Ovary (tissue), 10 donors: ENCODE measurements at places on chromosomes 7 and 10. TPM values are rescaled to one million over a fixed set of nuclear protein-coding genes. Genes with fewer than 3 reads are reported as not detected.

The GNAT3 gene
- total RNA-seq: not detected

The SYPL1 gene
- total RNA-seq: 107 TPM

The TFEC gene
- total RNA-seq: 7.6 TPM

The DRGX gene
- total RNA-seq: not detected

GRCh38 chr7:102814025-102814471 is 65.2 kb downstream of the FAM185A start:
- H3K4me3 ChIP-seq: no peak overlapping the region
- H3K27ac ChIP-seq: no peak overlapping the region
- H3K27me3 ChIP-seq: no peaks in the 10 kb centered on the region

DNA sequence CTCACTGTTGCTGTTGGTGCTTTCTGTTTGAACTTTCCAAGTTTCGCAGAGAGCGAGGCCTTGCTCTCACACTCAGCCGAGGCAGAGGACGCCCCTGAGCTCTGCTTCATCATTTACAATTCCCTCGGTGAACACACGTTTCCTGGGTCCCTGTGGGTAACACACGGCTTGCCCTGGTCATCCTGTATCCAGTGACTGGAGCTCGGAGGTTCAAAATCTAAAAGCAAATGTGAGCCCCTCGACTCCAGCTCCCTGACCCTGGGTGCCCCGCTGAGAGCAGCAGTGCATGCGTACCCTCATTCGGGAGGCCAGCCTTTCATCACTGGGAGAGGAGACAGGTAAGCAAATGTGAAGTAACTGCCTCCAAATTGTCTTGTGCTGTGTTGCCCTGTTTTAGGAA is 5.8 kb downstream of the CNPY1 start:
- H3K4me3 ChIP-seq: no peak overlapping the region
- no peaks in the 10 kb centered on the region for H3K36me3 ChIP-seq
- no peak for DNase-seq
- no peaks in the 10 kb centered on the region for H3K4me1 ChIP-seq

DNA sequence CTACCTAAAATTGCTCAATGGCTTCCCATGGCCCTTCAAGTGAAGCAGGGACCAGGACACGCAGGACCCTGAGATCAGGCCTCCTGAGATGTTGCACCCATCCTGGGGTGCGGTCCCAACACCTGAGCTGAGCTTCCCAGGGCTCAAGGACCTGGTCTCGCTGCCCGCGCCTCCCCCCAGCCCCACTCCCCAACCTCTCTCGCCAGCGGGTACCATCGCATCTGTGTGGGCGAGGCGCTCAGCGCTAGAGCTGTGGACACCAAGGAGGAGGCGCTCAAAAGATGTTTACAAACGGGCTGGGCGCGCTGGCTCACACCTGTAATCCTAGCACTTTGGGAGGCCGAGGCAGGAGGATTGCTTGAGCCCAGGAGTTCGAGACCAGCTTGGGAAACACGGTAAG is 7.4 kb upstream of the CRYGN start:
- H3K4me1 ChIP-seq: peaks cover 1% of the 10 kb centered on the region
- H3K27me3 ChIP-seq: no peaks in the 10 kb centered on the region
- H3K36me3 ChIP-seq: no peaks in the 10 kb centered on the region
- peak; percentile 38 for DNase-seq

GRCh38 chr7:111927353-111928019 is 278.7 kb downstream of the DOCK4 start:
- no peak overlapping the region for H3K4me3 ChIP-seq
- no peaks in the 10 kb centered on the region for H3K36me3 ChIP-seq
- no peaks in the 10 kb centered on the region for H3K4me1 ChIP-seq
- DNase-seq: no peak
- H3K27me3 ChIP-seq: no peaks in the 10 kb centered on the region

GRCh38 chr10:128952856-128953255 is 514.2 kb upstream of the MGMT start:
- no peak for DNase-seq
- no peaks in the 10 kb centered on the region for H3K36me3 ChIP-seq
- H3K27me3 ChIP-seq: no peaks in the 10 kb centered on the region
- no peaks in the 10 kb centered on the region for H3K4me1 ChIP-seq
- H3K27ac ChIP-seq: no peak overlapping the region
- H3K4me3 ChIP-seq: no peak overlapping the region

- no peaks in the 10 kb centered on the region for H3K27me3 ChIP-seq
- H3K4me3 ChIP-seq: no peak overlapping the region
- no peak for DNase-seq
- no peak overlapping the region for H3K27ac ChIP-seq
- no peaks in the 10 kb centered on the region for H3K36me3 ChIP-seq
Measured at GRCh38 chr10:6220418-6221191, 17.9 kb downstream of the PFKFB3 start.

GRCh38 chr10:62121187-62121530 is 147.5 kb downstream of the RTKN2 start:
- H3K27ac ChIP-seq: no peak overlapping the region
- H3K4me1 ChIP-seq: no peaks in the 10 kb centered on the region
- no peaks in the 10 kb centered on the region for H3K27me3 ChIP-seq
- no peaks in the 10 kb centered on the region for H3K36me3 ChIP-seq
- DNase-seq: no peak
- no peak overlapping the region for H3K4me3 ChIP-seq

- no peak overlapping the region for H3K4me3 ChIP-seq
- H3K36me3 ChIP-seq: no peaks in the 10 kb centered on the region
- H3K27ac ChIP-seq: no peak overlapping the region
- no peaks in the 10 kb centered on the region for H3K4me1 ChIP-seq
- DNase-seq: no peak
- H3K27me3 ChIP-seq: no peaks in the 10 kb centered on the region
Measured at GRCh38 chr10:46308113-46308415, 21.3 kb downstream of the ANTXRL start.

DNA sequence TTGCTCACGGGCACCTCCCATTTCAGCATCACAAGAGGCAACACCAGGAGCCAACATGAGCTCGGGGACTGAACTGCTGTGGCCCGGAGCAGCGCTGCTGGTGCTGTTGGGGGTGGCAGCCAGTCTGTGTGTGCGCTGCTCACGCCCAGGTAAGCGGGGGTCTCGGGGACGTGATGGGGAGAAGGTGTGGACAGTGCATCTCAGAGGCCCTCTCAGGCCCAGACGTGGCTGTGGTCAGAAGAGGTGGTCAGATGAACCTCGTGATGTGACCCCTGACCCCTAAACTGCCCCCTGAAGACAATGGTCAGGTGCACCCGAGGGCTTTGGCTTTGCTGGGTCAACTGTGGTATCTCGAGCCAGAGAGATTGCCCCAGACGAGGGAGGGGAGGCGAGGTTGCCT is 6.1 kb downstream of the LAT2 start:
- H3K4me3 ChIP-seq: no peak overlapping the region
- no peaks in the 10 kb centered on the region for H3K36me3 ChIP-seq
- H3K4me1 ChIP-seq: no peaks in the 10 kb centered on the region
- DNase-seq: no peak

- H3K4me3 ChIP-seq: no peak overlapping the region
- no peaks in the 10 kb centered on the region for H3K27me3 ChIP-seq
- H3K27ac ChIP-seq: no peak overlapping the region
- no peaks in the 10 kb centered on the region for H3K36me3 ChIP-seq
Measured at GRCh38 chr10:99555825-99556523, 23.2 kb downstream of the NKX2-3 start.

DNA sequence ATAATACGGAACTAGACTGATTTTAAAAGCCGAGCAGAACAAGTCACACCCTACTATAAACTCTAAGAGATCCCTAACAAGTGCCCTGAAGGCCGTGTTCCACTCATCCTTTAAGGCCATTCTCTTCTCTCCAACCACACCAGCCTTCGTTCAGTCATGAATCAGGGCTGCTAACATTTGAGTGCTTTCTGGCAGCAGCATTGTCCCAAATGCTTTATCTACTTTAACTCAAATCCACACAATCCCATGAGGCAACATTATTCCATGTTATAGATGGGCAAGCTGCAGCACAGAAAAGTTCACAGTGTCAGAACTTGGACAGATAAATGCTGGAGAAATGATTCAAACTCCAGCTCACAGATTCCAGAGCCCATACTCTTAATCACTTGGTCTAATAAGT is 73.5 kb downstream of the MALSU1 start:
- no peak for DNase-seq
- no peaks in the 10 kb centered on the region for H3K36me3 ChIP-seq
- no peak overlapping the region for H3K27ac ChIP-seq
- H3K4me3 ChIP-seq: no peak overlapping the region
- no peaks in the 10 kb centered on the region for H3K4me1 ChIP-seq
- H3K27me3 ChIP-seq: no peaks in the 10 kb centered on the region

GRCh38 chr7:71871446-71871845 is 540.7 kb downstream of the CALN1 start:
- no peak for DNase-seq
- H3K36me3 ChIP-seq: no peaks in the 10 kb centered on the region
- H3K4me1 ChIP-seq: no peaks in the 10 kb centered on the region
- H3K27ac ChIP-seq: no peak overlapping the region

DNA sequence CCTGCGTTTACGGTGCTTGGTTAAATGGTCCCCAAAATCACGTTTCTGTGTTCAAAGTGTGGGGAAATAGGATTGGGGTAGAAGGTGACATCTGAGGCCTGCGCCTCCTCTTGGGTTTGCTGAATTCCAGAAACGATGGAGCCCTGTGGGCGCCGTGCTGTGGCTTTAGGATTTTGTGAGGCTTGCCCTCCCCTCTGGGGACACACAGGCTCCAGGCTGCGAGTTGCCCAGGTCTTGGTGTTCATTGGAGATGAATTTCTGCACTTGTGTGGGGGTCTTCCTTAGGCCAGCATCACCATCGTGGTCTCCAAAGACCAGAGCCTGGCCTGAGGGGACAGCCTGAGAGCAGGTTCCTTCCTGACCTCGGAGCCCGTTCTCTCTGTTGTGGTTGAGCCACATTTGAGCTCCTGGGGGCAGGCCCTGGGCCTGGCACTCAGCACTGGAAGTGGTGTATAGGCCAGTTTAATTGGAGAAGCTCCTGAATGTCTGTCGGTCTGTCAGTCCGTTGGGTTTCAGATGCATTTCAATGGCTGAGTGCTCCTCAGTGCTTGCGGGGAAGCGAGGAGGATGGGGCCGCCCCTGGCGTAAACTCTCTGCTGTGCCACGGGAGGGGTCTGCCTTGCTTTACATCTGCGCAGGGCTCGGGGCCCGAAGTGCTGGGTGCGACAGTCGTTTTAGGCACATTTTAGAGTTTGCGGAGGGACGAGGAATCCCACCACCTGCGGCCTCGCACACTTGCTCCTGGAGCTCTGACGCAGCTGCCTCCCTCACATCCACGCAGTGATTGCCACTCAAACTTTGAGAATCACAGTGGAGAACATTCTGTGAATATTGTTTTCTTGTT is 71.7 kb downstream of the DNAJB6 start:
- H3K4me3 ChIP-seq: no peak overlapping the region
- H3K27ac ChIP-seq: no peak overlapping the region
- H3K36me3 ChIP-seq: no peaks in the 10 kb centered on the region
- no peaks in the 10 kb centered on the region for H3K27me3 ChIP-seq
- H3K4me1 ChIP-seq: peaks cover 7% of the 10 kb centered on the region

DNA sequence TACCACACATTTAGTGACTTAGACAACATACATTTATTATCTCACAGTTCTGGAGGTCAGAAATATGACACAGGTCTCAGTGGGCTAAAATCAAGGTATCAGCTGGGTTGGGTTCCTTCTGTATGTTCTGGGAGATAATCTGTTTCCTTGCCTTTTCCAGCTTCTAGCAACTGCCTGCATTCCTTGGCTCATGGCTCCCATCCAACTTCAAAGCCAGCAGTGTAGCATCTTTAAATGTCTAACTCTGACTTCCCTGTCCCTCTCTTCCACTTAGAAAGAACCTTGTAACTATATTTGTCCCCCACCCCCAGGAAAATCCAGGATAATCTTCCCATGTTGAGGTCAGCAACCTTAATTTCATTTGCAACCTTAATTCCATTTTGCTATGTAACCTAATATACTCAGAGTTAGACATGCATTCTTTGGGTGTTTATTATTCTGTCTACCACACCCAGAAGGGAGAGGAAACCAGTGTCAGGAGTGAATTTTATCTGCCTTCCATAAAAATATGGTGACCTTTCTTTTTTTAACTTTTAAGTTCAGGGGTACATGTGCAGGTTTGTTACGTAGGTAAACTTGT is 57.3 kb upstream of the SMIM30 start:
- no peaks in the 10 kb centered on the region for H3K4me1 ChIP-seq
- H3K36me3 ChIP-seq: no peaks in the 10 kb centered on the region
- no peak overlapping the region for H3K4me3 ChIP-seq
- no peak overlapping the region for H3K27ac ChIP-seq
- peaks cover 2% of the 10 kb centered on the region for H3K27me3 ChIP-seq

DNA sequence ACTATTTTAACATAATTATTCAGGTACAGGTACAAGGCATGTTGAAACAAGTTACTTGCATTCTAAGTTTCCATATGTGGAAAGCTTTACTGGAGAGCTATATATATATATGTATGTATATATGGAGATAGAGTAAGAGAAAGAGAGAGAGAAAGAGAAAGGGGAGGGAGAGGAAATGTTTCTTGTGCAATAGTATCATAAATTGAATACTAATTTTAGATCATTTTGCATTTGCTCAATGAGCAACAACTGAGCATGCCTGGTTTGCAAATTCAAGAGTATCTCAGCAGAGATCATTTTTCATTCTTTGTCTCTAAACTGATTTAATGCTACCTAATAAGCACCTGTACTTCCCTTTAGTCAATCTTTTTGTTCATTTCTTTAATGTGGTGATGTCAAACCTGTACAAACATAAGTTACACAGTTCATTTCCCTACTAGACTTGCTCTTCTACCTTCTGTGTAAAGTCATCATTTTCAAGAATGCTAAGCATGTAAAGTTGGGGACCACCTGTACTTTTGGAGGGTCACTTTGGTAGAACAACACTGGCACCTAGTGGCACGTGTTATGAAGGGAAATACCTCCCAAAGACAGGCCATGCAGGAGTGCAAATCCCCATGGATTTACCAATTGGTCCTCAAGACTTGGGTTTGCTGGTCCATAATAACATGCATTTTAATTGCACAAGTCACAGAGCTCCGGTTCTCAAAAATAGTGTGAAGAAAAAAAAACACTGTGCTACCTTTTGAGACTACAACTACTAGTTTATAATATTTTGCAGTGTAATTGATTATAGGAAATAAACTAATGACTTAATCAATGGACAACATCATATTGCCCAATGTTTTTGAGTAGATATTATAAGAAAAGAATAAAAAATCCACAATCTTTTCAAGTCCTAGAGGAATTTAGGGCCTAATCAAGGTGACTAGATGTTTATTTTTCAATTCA is 431.2 kb upstream of the IGFBP3 start:
- H3K4me3 ChIP-seq: no peak overlapping the region
- H3K27me3 ChIP-seq: no peaks in the 10 kb centered on the region
- H3K4me1 ChIP-seq: peaks cover 1% of the 10 kb centered on the region
- no peak overlapping the region for H3K27ac ChIP-seq
- no peaks in the 10 kb centered on the region for H3K36me3 ChIP-seq
- no peak for DNase-seq

DNA sequence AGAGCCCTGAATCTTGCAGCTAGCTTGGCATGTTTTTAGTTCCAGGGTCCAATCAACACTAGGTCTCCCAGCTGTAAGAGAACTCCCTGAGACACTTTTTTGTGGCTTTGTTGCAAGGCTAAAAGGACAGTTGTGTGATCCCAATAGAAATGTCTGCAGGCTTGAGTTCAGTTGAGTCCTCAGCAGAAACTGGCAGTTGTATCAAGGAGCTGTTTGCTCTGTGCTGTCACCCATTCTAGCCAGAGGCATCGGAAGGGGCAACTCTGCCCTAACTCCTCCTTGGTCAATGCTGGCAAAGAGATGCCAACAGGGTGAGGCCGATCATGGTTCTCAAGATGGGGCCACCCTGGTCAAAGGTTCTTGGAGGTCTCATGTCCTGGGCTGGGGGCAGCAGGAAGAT is 224.1 kb downstream of the BUB3 start:
- H3K4me3 ChIP-seq: no peak overlapping the region
- no peaks in the 10 kb centered on the region for H3K27me3 ChIP-seq
- no peak overlapping the region for H3K27ac ChIP-seq
- no peaks in the 10 kb centered on the region for H3K4me1 ChIP-seq
- H3K36me3 ChIP-seq: no peaks in the 10 kb centered on the region
- no peak for DNase-seq
